ENCODE measurements at places on chromosomes 2 and 18.

DNA sequence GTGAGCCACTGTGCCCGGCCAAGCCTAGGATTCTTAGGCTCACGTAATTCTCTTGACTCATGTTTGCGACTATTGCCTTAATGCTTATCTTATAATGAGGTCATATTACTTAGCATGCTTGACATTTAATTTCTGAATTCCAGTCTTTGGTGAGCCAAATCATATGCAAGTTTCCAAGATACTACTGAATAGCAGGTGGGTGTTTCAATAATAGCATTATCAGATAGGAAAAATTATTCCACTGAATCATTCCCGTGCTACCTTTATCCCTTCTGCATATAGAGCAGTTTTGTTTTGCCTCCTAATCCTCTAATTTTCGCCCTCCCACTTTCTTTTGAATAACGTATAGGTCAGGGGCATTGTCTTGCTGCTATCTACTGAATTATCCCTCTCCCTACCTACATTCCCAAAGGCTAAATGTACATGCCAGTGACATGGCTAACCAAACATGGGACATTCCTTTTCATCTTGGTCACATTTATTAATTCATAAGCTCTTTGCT is 4.9 kb downstream of the DAW1 start:
- no peak for DNase-seq

GRCh38 chr2:28071221-28071620 is 180.7 kb downstream of the BABAM2 start:
- no peak for DNase-seq

DNA sequence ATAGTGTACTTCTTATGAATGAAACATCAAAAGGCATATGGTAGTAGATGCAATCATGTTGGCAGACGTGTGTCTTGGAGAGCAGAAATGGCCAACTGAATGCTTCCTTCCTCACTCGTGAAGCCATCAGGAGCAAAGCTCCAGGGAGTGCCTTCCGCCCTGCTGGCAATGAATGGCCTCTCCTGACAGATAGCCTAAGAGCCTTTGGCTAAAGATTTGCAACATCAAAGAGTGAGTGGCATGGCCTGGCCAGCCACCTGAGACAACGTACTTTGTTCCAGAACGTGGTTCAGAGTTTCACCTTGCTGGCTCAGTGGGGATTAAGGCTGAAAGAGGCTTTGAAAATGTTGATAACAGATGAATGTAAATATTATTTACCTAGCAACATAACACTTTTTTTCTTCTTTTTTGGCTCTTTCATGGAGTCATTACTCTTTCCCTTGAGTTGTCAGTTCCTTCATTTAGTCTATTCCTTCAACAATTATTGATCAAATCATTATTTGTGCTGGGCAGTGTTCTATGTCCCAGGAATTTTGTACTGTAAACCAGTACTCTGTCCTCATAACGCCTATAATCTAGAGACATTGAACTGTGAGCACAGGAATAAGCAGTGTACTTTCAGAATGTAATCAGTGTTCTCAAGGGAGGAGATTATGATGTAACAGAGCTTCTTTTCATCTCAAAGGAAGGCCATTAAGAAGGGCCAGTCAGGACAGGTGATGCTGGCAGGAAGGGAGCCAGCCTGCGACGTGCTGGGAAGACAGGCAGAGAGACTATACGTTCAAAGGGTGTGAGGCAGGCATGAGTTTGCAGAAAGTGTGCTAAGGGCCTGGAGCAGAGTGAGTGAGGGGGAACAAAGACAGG is 59.4 kb upstream of the SH3RF3 start:
- no peak for DNase-seq

- no peak for DNase-seq
Measured at GRCh38 chr18:68714366-68714711, 569 bp downstream of the TMX3 start.

DNA sequence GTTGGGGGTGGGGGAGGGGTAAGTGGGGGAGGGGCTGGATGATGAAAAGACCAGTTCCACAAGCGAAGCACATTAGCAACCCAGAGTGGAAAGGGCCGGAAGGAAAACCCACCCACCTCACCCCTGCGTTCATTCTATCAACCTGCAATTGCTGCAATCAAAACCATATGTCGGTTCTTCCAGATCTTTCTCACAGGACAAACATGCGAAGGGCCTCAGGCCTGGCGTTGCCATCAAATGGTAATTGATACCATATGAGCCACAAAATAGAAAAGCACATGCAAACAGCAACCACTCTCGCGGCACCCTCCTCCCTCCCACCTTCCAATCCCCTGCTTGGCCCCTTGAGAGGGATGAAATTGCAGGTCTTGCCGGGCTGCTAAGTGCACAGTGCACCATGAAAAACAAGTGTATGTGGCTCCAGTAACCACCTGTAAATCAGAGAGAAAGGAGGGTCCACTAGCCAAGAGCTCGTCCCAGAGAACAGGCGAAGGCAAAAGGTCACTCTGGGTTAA is 287.5 kb downstream of the TCF4 start:
- no peak for DNase-seq

DNA sequence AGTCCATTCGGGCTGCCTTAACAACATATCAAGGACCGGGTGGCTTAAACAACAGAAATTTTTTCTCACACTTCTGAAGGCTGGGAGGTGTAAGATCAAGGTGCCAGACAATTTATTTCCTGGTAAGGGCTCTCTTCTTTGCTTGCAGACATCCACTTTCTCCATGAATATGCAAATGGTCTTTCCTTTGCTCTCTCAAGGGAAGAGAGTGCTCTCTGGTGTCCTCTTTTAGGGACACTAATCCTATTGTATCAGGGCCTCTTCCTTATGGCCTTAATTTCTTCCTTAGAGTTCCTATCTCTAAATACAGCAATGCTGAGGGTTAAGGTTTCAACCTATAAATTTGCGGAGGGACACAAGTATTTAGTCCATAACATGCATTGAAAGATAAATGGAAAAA is 770.8 kb downstream of the DSC3 start:
- DNase-seq: no peak

GRCh38 chr18:45657357-45658335 is 42.4 kb downstream of the SLC14A2 start:
- DNase-seq: no peak

- no peak for DNase-seq
Measured at GRCh38 chr2:97885841-97886240, 109.9 kb downstream of the TMEM131 start.

DNA sequence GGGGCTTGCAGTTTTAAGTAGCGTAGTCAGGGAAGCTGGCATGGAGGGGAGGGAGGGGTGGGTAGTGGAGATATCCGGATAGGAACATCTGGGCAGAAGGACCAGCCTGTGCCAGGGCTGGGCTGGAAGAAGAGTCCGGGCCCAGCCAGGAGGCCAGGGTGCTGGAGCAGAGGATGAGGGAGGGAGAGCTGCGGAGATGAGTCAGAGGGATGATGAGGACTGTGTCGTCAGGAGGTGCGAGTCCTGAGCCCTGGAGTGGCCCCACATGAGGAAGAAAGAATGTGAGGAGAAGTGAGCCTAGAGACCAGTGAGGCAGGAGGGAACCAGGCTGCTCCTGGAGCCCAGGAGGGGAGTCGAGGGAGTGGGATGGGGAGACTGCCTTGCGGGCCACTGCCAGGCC is 82.4 kb downstream of the CTIF start:
- DNase-seq: peak; percentile 18

- no peak for DNase-seq
Measured at GRCh38 chr2:205814039-205814364, 131.7 kb downstream of the NRP2 start.

DNA sequence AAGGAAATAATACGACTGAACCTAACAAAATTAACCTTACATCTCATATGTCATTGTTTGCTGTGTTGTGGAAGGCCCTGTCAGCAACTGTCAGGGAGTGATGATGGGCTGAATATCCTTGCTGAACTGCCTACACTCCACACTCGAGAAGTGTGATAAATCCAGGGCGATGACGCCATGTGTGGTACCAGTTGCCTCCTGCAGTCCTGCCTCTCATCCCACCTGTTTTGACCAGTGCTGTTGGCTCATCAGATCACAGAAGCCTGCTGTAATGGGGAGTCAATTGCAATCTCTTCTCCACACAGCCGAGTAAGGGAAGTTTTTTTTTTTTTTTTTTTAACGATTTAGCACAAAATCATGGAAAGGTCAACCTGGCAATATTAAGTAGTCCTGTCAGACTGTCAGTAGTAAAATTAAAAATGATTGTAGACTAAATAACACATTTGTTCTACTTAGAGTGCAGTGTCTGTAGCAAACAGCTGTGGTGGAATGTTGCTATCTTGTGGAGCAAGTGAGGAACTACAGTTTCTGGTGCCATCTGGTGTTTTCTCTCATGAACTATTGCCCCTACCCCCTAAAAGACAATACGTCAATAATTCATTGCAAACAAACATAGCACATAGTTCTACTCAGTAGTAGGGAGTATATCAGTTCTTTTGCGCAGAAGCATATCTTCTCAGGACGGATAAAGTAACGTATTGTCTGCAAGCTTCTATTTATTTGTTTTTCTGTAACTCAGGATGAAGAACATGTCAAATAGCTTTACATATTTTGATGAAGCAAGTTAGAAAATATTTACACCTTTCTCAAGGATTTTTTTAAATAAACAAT is 347.6 kb downstream of the CTNNA2 start:
- no peak for DNase-seq

GRCh38 chr2:96342085-96342484 is 6.5 kb downstream of the NCAPH start:
- DNase-seq: no peak

- DNase-seq: no peak
Measured at GRCh38 chr2:237624565-237624964, 2.8 kb upstream of the LRRFIP1 start.

DNA sequence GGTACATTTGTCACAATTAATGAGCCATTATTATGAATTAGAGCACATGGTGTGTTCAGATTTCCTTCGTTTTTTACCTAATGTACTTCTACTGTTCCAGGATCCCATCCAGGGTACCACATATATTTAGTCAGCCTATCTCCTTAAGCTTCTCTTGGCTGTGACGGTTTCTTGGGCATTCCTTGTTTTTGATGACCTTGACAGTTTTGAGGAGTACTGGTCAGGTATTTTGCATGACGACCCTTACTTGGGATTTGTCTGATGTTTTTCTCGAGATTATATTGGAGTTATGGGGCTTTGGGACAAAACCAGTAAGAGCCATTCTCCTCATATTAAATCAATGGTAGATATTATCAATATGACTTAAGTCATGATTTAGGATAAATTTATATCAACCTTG is 10.2 kb upstream of the LRP2 start:
- DNase-seq: no peak

GRCh38 chr2:240900141-240900860 is 4.3 kb upstream of the MAB21L4 start:
- DNase-seq: no peak

- DNase-seq: no peak
Measured at GRCh38 chr2:237980751-237981150, 13.9 kb downstream of the UBE2F start.

- DNase-seq: no peak
Measured at GRCh38 chr2:85395912-85396475, 14.2 kb downstream of the CAPG start.
